ENCODE measurements at places on chromosomes 13 and 19.

- DNase-seq = no peak
Observed at GRCh38 chr13:99811067-99811700, 160.4 kb downstream of the ZIC5 start.

GRCh38 chr13:25722893-25723292, 328.9 kb downstream of the SHISA2 start:
- no peak for DNase-seq

DNA sequence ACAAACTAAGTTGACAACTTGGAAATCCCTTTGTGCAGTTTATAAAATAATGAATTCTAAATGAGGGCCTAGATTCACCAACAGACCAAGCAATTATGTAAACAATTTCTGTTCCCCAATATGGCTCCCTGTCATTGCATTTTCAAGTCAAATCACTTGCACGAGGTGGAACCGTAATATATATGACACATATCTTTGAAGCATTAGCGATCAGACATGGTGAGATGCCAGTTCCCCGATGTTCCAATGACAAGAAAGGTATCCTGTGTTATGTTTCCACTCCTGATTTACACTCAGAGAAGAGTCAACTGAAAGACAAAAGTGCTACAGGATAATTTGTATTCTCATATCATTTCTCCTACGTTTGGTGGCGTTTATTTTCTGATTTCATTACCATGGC, 108.5 kb upstream of the TDRD3 start:
- no peak for DNase-seq

- DNase-seq = peak; percentile 3
Observed at GRCh38 chr19:42655748-42656147, 61.0 kb upstream of the CEACAM8 start.

DNA sequence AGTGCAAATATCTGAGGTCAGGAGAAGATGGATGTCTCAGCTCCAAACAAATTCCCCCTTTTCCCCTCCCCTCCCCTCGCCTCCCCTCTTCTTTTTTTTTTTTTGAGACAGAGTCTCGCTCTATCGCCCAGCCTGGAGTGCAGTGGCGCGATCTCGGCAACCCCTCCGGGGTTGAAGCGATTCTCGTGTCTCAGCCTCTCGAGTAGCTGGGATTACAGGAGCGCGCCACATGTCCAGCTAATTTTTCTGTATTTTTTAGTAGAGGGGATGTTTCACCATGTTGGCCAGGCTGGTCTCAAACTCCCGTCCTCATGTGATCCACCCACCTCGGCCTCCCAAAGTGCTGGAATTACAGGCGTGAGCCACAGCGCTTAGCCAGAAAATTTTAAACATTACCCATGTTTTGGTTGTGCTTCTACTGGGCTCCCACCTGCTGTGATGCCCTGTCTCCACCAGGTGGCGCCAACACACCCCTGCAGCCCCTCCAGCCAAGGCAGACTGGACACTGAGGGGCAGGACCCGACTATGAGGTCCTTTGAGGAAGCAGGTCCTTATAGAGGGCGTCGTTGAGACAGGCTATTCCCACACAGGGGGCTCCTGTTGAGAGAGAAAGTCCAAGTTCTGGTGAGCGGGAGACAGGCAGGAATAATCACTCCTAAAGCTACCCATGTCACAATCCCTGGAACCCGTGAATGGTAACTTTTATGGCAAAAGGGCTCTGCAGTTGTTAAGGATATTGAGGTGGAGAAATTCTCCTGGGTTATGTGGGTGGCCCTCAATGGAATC, 6.3 kb downstream of the ERICH4 start:
- peak; percentile 66 for DNase-seq

DNA sequence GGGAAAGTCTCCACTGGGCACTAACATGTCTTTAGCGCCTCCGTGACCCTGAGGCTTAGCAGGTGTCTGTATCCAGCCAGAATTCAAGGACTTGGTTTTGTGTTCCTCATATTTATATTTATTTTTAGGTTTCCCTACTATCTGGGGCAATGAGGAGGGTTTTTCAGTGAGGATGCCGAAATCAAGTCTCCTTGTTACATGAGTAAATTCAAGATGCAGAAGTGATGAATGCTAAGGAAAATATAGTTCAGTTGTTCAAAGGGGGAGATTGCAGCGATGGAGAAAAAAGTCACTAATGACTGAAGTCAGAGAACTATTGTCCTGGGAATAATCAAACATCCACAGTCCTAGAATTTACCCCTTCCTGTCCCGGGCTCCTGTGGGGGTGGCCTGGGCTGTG, 791 bp upstream of the ADGRE2 start:
- no peak for DNase-seq

DNA sequence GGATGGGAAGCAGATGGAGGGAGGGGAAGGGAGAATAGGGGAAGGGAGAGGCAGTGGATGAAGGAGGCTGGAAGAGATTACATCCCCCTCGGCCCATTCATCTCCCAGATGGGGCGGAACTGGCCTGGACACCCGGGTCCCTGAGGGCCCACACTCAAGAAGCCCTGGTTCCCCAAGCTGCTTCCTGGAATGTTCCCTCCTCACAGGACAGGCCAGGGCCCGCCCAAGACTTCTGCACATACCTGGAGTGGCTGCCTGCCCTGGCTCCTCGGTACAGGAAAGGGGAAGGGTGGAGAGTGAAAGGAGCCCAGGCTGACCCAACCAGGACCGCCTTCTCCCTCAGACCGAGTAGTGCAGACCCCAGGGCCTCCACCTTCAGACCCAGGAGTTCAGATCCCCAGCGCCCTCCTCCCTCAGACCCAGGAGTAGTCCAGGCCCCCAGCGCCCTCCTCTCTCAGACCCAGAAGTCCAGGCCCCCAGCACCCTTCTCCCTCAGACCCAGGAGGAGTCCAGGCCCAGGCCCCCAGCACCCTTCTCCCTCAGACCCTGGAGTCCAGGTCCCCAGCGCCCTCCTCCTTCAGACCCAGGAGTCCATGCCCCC, 489 bp downstream of the NTF4 start:
- no peak for DNase-seq

GRCh38 chr13:21175656-21176214, 617 bp downstream of the SKA3 start:
- peak; percentile 15 for DNase-seq

DNA sequence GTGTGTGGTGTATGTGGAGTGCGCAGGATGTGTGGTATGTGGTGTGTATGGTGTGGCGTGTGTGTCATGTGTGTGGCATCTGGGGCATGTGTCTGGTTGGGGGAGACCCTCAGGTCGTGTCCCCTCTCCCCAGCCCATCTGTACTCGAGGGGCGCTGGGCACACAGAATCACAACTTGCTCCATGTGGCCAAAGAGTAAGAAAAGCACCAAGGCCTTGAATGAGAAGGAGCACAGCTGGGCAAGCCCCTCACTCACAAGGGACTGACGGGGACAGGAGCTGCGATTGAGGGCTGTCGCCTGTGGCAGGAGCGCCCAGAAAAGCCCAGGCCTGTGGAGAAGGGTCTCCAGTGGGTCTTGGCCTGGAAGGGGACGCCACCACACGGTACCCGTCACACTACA, 62.8 kb downstream of the PEPD start:
- no peak for DNase-seq

DNA sequence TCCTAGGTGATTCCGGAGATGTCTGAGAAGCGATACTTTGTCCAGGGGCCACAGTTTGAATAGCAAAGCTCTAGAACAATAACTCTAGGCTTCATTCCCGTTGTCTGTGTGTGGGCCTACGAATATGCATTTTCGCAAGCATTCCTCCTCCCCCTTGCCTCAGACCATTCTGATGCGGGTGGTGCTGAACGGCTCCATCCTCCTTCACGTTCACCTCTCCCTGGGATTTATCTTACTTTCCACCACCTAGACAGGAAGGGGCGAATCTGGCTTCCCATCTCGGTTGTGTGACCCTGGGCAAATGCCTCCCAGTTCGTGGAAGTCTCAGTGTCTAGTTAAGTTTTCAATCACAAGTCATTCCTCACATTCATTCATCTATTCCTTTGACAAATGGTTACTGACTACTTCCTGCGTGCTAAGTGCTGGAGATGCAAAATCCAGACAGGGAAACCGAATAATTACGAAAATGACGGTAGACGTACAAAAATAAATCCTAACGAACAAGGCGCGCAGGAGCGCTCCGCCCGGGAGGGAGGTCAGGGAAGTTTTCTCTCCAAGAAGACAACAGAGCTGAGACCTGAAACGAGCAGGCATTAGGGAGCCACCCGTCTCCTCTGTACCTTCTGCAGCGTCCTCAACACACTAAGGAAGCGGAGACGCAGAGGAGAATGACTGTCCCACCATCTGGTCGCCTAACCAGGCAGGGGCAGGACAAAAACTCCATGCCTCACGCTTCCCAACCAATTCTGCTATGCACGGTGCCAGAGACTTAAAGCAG, 1.3 kb upstream of the CNOT3 start:
- DNase-seq = no peak

GRCh38 chr19:18612051-18612771, 459 bp upstream of the TMEM59L start:
- DNase-seq = no peak

GRCh38 chr13:97020689-97021240, 26.5 kb upstream of the OXGR1 start:
- DNase-seq = no peak

- DNase-seq = no peak
Observed at GRCh38 chr19:48118131-48118517, 7.5 kb upstream of the PLA2G4C start.

- no peak for DNase-seq
Observed at GRCh38 chr19:4052993-4053422, 13.7 kb downstream of the ZBTB7A start.

DNA sequence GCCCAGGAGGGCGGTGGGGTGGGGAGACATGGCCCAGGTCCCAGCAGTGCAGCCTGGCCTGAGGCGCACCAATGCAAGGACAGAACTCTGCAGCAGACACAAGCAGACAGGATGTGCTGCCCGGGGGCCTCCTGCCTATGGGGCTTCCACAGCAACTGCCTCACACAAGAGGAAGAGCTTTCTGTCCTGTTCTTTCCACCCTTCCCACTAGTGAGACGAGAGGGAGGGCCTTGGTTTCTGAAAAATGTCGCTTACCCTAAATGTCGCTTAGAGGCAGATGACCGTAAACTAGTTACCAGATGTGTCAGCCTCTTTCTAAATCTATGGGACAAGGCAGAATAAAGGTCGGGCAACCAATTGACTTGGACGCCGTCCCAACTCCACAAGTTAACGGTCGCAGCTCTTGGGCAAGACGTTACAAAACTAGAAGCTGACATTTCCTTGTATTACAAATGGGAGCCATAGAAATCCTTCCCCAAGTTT, at the start of gene LAIR1:
Gene LAIR1, minus strand, starts transcription at position 157 of the 483 bp plus-strand sequence. Its CDS starts 127 bp downstream, at position 30.
- DNase-seq = peak; percentile 68

DNA sequence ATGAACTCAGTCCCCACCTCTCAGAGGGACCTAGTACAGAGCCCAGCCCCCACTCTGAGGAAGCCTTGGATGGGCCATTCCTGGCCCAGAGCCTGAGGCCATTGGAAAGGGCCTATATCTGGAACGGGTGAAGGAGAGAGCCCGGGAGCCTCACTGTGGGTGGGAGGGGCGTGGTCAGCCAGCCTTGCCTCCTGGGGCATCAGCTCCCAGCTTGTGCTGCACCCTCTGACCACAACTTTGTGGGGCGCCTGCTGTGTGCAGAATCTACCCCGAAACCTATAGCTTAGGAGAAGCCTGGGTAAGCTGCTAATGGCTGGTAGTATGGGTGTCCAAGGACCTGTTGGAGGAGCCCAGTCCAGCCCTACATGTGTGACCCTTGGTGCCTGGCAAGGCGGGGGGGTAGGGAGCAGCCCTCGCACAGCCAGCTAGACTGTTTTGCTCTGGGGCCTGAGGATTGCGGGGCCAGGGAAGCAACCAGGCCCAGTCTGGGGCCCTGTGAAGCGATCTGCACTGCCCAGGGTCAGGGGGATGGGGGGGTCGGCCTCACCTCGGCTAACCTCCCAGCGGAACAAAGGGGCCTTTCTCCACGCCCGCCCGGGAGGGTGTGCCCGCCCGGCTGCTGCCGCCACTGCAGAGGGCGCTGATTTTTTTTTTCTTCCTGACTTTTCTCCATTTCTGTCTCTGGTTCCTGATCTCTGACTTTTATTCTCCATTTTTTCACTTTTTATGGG, 42.3 kb downstream of the LYL1 start:
- DNase-seq = peak; percentile 75

DNA sequence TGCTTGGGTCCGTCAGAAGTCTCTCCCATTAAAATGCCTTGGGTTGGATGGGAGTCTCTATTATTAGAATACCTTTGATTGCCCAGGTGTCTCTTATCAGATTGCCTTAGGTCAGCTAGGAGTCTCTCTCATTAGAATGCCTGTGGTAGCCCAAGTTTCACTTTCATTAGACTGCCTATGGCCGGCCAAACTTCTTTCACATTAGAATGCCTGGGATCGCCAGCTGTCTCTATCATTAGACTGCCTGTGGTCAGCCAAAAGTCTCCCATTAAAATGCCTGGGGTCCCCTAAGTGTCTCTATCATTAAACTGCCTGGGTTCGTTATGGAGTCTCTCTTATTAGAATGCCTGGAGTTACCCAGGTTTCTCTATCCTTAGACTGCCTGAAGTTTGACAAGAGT, 1476.7 kb downstream of the UQCRFS1 start:
- DNase-seq = no peak

DNA sequence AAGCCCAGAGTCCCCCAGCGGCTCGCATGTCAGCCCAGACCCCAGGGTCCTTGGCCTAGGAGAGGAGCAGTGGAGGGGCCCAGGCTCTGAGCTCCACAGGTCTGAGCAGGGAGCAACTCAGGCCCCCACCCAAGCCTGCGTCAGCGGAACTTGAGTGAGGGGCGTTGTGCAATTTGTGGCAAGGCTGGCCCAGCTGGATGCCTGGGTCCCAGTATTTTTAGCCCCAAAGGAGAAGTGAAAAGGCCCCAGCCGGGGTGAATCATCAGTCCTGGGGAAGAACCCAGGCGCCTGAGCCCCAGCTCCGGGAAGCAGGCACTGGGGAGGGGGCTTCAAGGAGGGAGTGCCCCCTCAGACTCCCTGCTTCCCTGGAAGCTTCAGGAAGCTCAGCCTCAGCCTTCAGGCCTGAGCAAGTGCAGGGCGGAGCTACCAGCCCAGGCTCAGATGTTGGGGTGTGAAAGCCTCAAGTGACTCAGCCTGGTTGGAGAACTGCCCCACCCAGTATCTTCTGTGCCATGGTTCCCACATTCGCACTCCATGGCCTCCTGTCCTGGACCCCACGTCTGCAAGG, 7.2 kb downstream of the MED29 start:
- peak; percentile 65 for DNase-seq

- no peak for DNase-seq
Observed at GRCh38 chr13:82206241-82206640, 1676.0 kb downstream of the SLITRK1 start.

DNA sequence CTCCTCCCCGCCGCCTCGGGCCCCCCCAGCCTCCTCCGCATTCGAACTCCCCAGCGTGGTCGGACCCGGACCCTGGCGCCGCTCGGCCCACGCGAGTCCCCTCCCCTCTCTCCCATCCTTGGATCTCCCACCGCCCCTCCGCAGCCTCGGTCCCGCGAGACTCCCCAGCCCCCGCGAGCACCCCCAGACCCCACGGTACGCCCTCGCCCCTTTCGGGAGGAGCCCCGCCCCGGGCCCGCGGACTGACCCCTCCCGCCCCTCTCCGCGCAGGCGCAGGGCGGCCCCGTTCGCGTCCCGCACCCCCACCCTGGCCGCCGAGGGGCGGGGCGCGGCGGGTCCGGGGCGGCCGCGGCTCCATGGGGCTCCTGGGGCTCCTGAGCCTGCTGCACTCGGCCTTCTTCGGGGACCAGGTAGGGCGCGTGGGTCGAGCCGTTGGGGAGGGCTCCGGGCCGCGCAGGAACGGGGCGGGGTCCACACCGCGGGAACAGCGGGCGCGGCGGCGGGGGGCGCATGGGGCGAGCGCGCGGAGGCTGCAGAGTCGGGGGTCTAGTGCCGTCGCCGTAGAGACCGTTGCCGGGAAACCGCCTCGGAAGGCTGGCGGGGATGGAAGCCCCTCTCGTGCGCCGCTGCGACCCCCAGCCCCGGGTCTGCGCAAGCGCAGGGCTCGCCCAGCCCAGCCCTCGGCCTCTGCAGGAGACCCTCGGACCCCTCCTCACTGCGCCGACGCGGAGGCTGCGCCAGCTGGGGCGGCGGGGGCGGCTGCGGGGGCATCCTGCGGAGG, 3.8 kb upstream of the APC2 start:
- no peak for DNase-seq

Data from pons (tissue), 1 donor.